ENCODE measurements at places on chromosomes 6 and 20. TPM values are rescaled to one million over a fixed set of nuclear protein-coding genes. Genes with fewer than 3 reads are reported as not detected.

Gene RIMS1
- total RNA-seq, result 12.7 TPM

Gene TFAP2A
- total RNA-seq, result not detected

Gene C20orf202
- total RNA-seq, result 0.33 TPM

Gene ZKSCAN4
- 4.2 TPM for total RNA-seq

Gene MOG
- total RNA-seq, result not detected

Gene JPH2
- total RNA-seq, result 0.38 TPM

Gene SGK2
- total RNA-seq, result not detected

Gene MYH7B
- not detected for total RNA-seq

Gene LPIN3
- 0.65 TPM for total RNA-seq

Gene NCOA5
- total RNA-seq, result 23.7 TPM

Gene FHL5
- not detected for total RNA-seq

Gene COMMD7
- total RNA-seq, result 80.0 TPM

Gene BMP6
- 246 TPM for total RNA-seq

Gene MMP24OS
- total RNA-seq, result 14.0 TPM

Gene GABRR2
- 0.67 TPM for total RNA-seq

Gene MTO1
- 26.5 TPM for total RNA-seq

Gene PPP1R16B
- total RNA-seq, result 210 TPM

All from vein endothelial cell (primary cell).